Pulmonary artery endothelial cell (primary cell): ENCODE measurements at places on chromosomes 6 and 20. TPM values are rescaled to one million over a fixed set of nuclear protein-coding genes. Genes with fewer than 3 reads are reported as not detected.

The DTD1 gene
- total RNA-seq = 84.4 and 146 TPM in 2 replicates

The CENPB gene
- total RNA-seq = 99.0 and 118 TPM in 2 replicates

The KIFC1 gene
- 19.9 and 40.4 TPM in 2 replicates for total RNA-seq

The THBS2 gene
- total RNA-seq = 3.2 and 7.9 TPM in 2 replicates

The CCDC28A gene
- total RNA-seq = 13.8 and 18.1 TPM in 2 replicates

The SLC22A2 gene
- not detected in 2 replicates for total RNA-seq

The WFDC5 gene
- not detected in 2 replicates for total RNA-seq

The RAD21L1 gene
- total RNA-seq = 0.14 and 0.26 TPM in 2 replicates
